Fibroblast of skin of right biceps (primary cell): ENCODE measurements at places on chromosomes 7 and 10.

GRCh38 chr7:39749177-39749576 is 125.8 kb downstream of the RALA start:
- peak; percentile 82 for DNase-seq

DNA sequence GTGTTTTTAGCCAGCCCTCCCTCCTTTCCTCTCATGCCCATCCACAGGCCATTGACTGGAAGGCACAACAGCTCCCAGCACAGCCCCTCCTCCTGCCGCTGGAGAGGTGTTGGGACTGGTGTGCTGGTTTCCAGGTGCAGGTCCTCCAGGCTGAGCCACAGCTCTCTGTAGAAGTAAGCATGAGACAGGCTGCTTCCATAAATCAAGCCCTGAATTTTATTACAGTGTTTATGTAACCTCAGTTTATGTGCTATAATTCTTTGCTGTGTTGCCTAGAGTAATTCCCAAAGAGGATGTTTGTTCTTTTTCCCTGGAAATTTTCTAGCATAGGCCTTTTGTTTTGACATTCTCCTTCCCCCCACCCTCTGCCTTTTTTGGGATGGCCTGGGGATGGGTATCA is 445.8 kb downstream of the AUTS2 start:
- no peak for DNase-seq

DNA sequence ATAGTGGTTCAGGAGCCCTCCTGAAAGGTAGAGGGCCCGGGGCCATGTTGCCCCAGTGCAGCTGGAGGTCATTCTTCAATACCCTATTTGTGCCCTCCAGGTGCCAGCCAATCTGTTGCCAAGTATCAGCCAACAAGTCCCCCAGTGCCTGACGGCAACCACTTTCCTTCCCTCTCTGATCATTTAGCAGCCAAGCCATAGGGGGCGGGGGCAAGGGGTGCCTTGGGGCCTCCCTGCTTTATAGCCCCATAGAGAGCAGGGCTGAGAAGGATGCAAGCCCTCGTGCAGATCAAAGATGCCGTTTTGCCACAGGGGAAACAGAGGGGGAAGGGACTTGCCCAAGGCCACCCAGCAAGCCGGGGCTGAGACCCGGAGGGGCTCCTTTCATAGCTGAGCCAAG is 149.0 kb upstream of the CHST15 start:
- no peak for DNase-seq

- no peak for DNase-seq
Observed at GRCh38 chr7:114793155-114793845, 128.6 kb upstream of the MDFIC start.

GRCh38 chr10:127694580-127695193 is 42.3 kb upstream of the FOXI2 start:
- peak; percentile 15 for DNase-seq

DNA sequence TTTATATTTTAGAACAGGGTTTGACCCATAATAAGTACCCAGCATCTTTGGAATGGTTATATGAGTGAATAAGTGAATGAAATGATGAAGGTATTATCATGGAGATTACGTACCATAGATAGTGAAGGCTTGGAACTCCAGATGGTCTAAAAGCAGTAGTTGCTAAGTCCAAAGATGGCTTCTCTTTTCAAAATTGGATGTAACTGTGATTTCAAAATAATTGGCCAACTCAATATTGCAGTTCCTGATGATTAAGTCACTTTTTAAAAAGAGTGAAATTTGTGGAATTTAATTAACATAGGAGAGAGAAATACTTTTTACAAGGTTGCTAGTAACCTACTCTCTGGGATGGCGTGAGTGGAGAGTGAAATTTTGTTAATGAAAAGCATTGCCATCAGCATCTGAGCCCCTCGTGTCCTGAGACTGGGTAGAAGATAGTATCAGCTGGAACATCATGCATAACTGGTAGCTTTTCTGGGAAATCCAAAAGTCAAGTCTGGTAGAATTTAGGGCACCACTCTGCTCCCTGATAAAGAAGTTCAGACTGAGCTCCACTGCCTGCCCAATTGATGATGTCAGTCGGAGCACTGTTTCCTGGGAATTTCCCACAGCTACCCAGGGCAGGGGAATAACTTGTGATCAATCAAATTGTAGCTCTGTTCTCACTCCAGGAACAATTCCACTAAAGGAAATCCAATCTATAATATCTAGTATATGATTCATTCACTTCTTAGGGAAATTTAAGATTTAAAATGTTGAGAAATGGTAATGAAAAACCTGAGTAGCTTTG is 3.2 kb downstream of the GPR141 start:
- DNase-seq: no peak

GRCh38 chr10:105112862-105113261 is 471.8 kb downstream of the SORCS3 start:
- DNase-seq: no peak

- DNase-seq: peak; percentile 74
Observed at GRCh38 chr7:44240983-44241510, 40.3 kb downstream of the YKT6 start.

GRCh38 chr7:18312482-18312881 is 183.1 kb upstream of the HDAC9 start:
- no peak for DNase-seq

- DNase-seq: peak; percentile 71
Observed at GRCh38 chr7:16062269-16062668, 359.1 kb downstream of the CRPPA start.

- DNase-seq: no peak
Observed at GRCh38 chr7:100567031-100567730, 6.5 kb downstream of the SAP25 start.
